T-helper 17 cell (primary cell): ENCODE measurements at places on chromosomes 2 and 18. TPM values are rescaled to one million over a fixed set of nuclear protein-coding genes. Genes with fewer than 3 reads are reported as not detected.

IL36B gene
- total RNA-seq: not detected

- DNase-seq: no peak
Measured at GRCh38 chr2:60553495-60554073, at the start of gene BCL11A. Gene BCL11A (minus strand): TSS chr2:60553654. CDS start chr2:60553270, 384 bp downstream.

DNA sequence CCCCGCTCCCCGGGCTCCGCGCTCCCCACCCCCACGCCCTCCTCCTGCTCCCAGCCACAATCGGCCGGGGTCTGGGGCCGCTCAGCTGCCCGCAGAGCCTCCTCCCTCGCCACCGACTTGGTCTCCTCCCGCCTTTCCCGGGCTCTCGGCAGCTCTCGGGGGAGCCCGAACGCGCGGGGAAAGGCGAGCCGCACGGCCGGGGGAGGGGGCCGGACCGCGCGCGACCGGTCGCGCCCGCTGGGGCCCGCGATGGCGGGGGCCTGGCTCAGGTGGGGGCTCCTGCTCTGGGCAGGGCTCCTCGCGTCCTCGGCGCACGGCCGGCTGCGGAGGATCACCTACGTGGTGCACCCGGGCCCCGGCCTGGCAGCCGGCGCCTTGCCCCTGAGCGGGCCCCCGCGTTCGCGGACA, 327 bp downstream of the LTBP1 start:
- no peak for DNase-seq

DNA sequence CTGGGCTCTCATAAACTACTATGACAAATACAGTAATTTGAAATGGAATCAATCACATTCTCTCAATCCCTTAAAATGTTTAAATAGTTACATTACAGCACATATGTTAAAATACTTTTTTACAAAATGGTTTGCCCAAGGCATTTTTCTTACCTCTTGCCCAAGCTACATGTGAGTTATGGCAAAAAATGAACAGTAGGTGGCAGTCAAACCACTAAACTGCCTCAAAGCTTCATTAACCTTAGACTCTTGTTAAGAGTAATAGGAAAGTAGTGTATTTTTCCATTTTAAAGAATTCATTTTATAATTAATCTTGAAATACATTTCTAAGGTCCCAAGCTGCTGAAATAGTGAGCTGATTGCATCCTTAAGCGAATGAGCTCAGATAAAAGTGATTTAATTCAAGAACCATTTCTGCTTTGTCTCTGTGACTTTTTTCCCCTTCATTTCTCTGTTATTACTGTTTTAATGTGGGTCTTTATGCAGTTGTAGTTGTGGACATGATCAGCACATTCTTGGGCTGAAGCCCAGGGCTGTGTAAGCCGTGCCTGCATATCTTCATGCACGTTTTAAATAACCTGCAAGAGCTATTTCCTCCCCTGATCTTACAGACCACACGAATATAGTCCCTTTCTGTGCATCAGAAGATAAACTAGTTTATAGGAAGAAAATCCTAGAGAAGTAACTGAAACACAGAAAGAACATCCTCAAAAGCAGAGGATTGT, 311.8 kb downstream of the LNPK start:
- no peak for DNase-seq

- DNase-seq: no peak
Measured at GRCh38 chr2:177289824-177290628, 25.5 kb upstream of the NFE2L2 start.

- no peak for DNase-seq
Measured at GRCh38 chr2:67516899-67517530, 119.9 kb downstream of the ETAA1 start.

DNA sequence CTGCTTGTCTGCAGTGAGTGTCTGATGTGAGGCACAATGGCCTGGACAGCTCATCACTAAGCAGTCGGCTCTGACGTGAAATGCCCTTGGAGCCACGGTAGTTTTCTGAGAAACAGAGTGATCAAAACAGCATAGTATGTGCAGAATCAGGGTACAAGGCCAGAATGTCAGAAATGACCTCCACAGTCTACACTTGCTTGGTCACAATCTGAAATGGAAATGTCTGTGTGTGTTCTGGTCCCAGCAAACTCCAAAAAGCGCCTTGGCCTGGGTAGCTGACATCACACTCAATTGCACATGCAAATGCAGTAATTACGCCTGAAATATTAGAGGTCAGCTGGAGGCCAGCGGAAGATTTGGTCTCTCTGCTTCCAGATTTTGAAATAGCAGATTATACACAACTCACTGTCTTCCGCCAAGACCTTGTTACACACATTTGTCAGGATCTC, 95.4 kb downstream of the CTAGE1 start:
- DNase-seq: no peak

DNA sequence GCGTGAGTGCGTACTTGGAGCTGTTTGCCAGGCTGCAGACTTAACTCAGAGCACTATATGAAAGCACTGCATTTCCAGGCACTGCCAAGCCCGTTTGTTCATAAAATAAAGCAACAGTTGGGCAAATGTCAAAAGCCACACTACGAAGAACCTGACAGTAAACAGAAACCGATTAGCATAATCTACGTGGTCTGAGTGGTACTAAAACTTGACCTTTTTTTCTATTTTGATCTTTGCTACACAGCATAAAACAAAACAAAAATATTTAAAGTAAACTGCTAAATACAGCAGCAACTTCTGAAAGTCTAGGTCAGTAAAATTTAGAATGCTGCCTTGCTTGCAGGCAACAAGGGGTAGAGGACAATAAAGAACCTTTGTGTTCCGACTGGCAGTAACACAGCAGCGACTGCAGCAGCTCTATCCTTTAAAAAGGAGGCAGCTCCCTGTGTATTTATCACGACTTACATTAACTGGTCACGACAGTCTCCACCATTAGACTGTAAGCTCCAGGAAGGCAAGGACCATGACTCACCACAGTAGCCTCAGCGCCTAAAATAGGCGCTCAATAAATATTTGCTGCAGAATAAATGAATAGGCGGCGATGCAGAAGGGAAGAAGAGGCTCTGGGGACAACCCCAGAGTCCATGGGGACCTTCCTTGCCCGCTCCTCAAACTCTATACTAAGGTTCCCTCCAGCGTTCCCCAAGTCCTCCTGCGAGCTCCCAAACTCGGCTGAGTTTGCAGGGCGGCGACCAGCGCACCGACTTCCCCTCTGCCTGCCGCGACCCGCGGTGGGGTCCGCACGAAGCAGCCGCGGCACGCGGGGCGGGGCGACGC, 902 bp downstream of the SS18 start:
- no peak for DNase-seq

DNA sequence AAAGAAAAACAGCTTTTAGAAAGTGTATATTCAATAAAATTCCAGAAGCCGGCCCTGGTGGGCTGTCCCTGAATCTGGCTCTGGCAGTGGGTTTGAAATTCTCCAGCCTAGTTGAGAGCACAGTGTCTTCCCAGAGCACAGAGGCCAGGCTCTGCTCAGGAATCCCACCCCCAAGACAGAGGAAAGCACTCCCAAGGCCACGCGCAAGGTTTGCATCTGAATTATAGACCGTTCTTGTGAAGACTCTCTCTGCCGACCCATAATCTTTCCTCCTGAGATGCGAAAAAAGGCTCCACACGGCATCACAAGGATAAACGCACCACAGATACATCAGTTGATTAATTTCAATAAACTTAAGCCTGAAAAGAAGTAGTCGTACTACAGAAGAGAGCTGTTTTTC, 342.2 kb downstream of the CMPK2 start:
- no peak for DNase-seq

- DNase-seq: no peak
Measured at GRCh38 chr2:172829229-172829628, 93.6 kb downstream of the RAPGEF4 start.

- DNase-seq: no peak
Measured at GRCh38 chr2:88212251-88212790, 42.2 kb downstream of the THNSL2 start.

- no peak for DNase-seq
Measured at GRCh38 chr2:53424902-53425301, 342.7 kb upstream of the CHAC2 start.

DNA sequence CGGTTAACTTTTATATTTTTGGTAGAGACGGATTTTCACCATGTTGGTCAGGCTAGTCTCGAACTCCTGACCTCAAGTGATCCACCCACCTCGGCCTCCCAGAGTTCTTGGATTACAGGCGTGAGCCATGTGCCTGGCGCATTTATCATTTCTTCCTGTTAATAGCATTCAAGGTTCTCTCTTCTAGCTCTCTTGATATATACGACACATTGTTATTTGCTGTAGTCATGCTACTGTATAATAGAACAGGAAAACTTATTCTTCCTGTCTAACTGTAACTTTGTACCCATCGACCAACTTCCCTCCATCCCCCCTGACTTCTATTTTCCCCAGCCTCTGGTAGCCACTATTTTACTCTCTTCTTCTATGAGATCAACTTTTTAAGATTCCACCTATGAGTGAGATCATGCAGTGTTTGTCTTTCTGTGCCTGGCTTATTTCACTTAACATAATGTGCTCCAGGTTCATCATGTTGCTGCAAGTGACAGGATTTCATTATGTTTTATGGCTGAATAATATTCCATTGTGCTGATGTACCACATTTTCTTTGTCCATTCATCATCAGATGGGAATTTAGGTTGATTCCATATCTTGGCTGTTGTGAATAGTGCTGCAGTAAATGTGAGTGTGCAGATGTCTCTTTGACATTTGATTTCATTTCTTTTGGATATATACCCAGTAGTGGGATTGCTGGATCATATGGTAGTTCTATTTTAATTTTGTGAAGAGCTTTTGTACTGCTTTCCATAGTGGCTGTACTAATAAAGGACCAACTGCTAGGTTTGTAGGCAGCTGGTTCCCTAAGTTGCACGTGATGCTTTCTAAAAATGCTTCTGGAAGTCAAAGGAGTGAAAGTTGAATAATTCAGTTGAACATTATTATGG, 205.2 kb downstream of the PRKCE start:
- DNase-seq: no peak

DNA sequence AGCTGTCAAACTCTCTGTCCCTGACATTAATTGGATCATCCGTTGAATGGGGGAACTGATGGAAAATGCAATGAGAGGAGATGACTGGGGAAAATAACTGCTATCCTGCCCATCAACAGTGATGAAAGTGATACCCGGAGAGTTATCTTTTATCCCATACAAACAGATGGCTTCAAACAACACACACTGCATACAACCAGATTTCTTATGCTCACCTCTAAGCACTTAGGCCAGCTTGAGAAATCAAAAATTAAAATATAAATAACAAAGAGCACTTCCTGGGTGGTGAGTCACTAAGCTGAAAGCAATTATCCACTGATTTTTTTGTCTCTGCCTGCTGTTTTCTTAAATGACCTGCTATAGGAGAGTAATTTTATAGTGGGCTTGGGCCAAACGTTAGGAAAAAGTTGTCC, 237.6 kb upstream of the RGPD4 start:
- no peak for DNase-seq

- DNase-seq: no peak
Measured at GRCh38 chr2:217937446-217937845, 65.3 kb downstream of the TNS1 start.

GRCh38 chr2:191296083-191297006, 51.1 kb downstream of the MYO1B start:
- DNase-seq: no peak

DNA sequence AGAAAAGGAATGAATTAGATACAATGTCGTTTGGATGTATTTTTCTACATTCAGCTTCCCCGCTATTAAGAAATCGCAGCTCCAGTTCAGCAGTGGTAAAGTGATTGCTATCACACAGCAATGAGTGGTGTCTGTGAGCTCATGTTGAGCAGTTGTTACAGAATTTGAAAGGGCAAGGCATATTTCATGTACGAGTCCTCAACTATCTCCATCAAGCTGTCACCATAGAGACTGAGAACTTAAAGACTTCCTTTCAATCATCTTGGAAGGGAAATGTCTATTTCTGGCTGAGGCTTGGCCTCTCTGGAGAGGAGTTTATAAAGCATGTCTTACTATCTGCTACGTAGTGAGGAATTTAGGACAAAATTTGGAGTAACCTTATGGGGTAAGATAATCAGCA, 24.4 kb upstream of the FAM117B start:
- no peak for DNase-seq

DNA sequence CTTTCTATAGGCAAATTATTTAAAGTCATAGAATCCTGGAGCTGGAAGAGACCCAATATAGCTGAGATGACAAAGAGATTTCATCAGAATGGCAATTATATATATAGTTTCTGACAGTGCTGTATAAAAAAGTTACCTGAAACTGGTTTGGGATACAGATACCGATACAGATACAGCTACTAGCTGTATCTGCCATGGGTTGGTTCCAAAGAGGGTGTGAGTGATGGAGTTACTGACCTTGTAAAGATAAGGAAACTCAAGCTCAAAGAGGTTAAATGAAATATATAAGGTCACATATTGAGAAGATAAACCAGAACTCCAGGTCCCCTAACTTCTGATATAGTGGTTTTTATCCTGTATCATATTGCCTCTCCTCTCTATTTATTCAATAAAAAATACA, 10.9 kb downstream of the PELI1 start:
- no peak for DNase-seq

DNA sequence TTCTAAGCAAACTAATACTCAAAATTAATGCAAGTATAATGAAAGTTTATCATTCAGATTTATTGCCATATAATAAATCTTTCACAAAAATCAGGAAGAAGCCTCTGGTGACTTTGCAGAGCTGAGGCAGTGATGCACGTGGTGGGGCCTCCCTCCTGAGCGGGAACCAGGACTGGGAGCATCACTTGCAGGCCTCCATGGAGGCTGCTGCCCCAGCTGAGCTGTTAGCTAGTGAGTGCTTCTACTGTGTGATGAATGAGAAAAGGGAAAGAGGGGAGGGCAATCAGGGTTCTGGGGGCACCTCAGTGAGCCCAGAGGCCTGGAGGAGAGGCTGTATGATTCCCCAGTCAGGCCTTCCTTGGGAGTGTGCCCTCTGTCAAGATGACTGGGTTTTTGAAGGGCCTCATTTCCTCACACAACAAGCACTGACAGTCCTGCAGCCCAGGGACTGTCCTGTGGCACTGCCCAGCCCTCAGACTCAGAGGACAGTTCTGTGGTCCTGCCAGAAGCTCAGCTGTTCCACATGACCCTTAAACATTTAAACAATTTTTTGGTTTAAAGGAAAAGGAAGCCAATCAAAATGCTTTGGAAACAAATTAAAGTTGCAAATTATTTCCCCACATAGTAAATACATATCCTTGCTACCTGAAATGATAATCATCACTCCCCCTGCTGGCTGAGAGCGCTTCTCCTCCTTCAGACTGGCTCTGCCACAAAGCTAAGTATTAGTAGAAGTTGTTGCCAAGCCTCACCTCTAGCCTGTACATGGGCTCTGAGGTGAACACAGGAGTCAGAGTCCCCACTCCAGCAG, 90.9 kb upstream of the SMAD7 start:
- no peak for DNase-seq
